ENCODE measurements at places on chromosomes 7 and 10.

DNA sequence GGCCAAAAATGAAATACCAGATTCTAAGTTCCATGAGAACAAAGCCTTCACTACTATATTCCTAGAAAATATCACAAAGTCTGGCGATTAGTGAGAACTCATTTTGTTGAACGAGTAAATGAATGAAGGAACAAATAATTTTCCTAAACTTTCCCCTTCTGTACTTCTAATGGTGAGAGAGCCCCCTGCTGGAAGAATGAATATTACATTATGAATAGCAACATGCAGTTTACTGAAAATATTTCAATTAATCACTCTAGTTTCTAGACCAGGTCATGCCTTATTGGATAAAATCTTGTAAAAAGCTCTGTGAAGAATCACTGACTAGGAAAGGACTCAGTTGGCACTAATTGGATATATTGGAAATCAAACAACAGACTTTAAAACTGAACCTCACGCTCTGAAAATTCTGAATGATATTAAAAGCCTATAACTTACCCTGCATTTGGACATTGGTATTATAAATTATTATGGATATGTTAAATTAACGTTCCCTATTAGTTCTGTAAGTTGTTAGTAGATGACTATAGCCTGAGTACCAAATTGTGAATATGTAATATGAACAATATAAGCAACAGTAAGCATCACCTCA lies 32.4 kb upstream of the MTPN start:
- DNase-seq, result peak; percentile 19

DNA sequence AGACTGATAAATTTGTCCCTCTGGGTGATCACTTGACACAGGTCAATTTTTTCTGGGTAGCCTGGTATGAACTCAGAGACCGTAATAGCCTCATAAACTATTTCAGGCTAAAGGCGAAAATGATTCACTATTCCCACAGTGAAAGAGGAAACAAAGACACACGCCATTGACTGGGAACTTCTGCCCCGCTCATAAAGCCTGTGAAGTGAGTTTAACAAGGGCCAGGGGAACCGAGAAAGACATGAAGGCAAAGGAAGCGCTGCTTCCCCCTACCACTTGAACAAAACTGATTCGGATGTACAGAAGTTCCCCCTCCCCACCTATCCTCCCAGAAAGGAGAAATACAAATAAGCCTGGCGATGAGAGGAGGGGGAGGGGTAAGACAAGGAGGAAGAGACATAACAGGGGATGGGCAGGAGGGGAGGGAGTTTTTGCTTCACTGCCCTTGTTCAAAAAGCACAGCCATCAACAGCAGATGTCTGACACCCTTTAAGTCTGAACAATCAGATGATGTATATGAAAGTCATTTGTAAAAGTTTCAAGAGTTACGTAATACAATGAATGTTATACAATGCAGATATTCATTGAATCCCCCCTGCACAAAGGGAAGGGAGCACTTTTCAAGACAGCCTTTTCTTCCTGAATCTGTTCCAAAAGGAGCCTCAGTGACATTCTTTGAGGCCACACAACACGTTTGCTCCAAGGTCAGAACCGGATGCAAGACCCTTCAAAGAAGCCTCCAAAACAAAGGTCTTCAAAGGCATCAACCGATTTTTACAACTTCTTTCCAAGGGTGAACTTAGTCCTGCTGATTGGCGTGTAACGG lies 734 bp downstream of the ABCB4 start:
- DNase-seq, result peak; percentile 27

GRCh38 chr7:112782498-112782897 lies 7.7 kb downstream of the TMEM168 start:
- DNase-seq, result no peak

DNA sequence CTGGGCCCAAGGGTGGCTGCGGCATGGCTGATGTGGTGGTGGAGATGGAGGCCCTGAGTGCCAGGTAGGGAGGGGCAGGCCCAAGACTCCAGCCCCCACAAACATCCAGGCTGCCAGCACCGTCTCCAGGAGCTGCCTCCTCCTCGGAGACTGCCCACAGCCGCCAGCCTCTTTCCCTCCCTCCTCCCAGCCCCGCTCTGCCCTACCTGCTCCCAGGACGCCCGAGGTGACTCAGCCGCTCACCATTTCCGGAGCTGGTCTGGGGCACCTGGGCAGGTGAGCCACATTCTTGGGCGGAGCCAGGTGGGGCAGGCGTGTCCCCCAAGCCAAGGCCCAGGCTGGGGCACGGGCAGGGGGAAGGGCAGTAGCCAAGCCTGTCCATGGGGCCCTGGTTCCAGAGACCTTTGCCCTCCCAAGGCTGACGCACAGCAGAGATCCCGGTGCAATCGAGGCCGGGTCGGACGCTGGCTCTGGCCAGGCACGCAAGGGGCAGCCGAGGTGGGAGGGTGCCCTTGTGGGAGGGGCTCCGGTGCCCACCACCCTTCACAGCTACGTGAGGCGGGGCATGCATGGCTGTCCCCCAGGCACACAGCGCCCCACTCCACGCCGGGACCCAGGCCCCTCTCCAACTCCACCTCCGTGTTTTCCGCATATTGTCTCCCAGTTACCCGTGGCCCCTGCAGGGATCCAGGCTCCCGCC lies 8.8 kb downstream of the ADAP1 start:
- DNase-seq, result no peak

GRCh38 chr7:12403287-12404181 lies at the start of gene VWDE:
VWDE (minus strand) TSS chr7:12403865; CDS start chr7:12403716, 149 bp downstream.
- no peak for DNase-seq

DNA sequence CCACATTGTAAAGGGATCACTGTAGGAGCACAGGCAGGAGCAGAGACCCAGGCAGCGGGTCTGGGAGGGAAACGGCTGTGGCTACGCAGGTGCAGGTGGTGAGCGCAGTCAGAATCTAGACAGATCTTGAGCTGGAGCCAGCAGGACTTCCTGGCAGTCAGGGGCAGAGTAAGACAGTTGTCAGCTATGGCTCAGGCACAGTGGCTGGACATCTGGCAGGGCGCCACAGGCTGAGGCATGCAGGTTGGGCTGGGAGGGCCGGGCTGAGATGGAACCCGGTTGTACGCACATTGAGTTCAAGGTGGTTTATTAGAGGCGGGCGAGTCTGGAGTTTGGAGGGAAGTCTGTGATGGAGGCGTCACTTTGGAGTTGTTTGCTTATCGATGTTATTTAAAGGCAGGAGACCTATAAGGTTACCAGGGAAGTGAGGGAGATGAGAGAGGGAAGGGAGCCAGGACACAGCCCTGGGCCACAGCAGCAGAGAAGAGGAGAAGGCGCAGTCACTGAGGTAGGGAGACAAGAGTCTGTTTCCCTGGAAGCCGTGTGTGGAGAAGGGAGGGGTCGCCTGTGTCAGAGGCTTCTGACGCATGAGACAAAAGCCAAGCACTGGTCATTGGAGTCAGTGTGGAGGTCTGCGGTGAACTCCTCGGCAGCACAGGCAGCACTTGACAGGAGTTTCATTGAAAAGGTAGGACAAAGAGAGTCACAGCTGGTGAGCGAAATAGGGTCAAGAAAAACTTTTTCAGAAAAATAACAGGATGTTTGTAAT lies 73.8 kb downstream of the LANCL2 start:
- DNase-seq, result no peak

DNA sequence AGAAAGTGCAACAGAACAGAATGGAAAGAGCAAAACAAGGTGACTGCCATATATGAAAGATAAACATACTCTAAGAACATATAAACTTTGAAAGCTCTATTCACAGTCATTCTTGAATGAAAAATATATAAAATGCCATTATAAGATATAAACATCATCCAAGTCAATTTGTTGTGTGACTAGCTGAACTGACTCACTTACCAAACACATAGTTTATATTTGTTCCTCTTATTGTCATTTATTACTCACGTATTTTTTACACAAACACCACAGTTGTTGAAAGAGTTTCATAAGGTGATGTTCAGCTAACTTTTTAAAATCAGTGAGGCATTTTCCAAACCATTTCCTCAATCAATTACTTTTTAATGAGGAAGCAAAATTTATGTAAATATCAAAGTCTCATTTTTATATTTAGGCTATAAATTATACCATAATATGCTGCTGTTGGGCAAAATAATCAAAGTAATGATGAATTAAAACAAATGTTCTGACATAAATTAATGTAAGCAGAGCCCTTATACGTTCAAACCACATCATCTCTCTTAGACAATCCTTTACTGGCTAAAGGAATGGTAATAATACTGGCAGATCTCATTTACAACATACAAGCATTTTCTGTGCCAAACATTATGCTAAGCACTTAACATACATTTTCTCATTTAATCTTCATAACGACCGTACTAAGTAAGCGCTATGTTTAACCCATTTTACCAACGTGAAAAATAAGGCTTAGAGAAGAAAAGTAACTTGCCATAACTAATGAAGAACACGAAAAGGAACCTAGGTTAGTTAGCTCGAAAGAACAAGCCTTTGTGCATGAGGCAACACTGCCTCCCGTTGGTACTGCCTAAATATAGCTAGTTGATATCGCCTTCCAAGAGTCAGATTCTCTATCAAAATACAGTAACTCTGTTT lies 7.3 kb downstream of the LRRN3 start:
- no peak for DNase-seq

- DNase-seq, result no peak
Observed at GRCh38 chr7:147857152-147858140, 733.1 kb upstream of the C7orf33 start.

DNA sequence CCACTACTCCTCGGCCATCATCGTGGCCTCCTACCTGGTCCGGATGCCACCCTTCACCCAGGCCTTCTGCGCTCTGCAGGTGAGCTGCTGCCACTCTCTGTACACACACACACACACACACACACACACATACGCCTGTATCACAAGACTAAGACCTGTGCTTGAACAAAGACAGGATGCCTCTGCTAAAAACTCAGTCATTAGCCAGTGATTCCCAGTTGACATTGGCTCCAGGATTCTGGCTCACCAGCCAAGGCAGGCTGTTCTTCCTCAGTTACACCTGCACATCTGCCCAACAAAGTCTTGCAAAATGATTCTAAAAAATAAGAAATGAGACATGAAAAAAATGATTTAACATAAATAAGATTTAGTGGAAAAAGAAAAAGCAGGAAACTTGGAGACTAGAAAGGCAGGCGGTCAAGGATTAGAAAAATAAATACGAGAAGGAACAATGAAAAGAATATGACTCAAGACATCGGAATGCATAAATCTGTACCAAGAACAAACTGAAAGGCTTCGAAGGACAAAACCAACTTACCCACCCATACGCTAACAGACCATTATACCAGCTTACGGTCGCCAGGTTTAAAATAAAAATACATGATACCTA lies 7.4 kb upstream of the LRRC18 start:
- DNase-seq, result peak; percentile 14

DNA sequence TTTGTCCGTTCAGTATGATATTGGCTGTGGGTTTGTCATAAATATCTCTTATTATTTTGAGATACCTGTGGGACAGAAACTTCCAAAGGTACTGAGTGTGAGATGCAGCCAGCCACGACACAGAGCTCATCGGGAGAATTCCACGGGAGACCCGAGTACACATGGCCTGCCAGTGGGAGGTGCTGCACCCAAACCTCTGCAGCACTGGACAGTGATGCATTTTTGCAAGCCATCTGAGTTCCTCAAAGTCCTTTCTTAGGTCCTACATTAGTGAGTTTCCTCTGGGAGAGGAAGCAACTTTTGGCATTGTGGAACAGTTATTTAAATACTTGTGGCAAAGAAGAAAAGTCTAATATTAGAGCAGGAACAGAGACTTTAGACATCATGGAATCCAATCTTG lies 77.5 kb downstream of the ARID5B start:
- DNase-seq, result no peak

DNA sequence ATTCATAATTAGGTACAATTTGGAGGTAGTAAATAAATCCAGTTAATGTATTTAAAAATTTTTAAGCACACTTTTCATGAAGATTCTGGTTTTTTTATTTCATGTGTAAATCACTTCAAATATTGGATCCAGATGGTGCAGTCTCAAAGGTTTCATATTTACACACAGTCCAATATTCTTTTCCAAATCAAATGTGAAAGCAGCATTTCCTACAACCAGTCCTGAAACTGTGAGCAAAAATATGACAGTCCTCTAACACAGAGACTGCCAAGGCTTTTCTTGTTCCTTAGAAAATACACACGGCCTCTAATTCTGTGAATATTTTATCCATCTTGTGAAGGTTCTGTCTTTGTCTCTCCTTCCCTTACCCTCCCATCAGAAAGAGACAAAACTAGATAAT lies 645.9 kb downstream of the ARL4A start:
- DNase-seq, result no peak

Data from non-pigmented ciliary epithelial cell (primary cell).